ENCODE measurements at places on chromosomes 12 and 14.

DNA sequence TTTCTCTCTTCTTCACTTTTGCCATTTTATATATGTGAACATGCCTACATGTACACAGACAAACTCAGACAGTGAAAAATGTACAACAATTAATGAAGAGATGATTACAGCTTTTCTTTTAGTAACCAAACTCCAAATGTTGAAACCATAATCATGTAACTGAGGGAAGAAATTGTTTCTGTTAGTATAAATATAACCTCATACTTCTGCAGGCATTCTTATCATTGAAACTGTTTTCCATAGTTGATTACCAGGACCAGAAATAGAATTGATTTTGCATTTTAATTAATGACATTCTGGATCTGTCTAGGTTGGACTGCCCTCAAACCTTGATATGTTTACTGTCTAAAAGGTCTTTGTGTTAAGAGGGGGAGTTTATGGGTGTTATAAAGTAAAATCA, 3.2 kb downstream of the ANO4 start:
- DNase-seq: no peak

DNA sequence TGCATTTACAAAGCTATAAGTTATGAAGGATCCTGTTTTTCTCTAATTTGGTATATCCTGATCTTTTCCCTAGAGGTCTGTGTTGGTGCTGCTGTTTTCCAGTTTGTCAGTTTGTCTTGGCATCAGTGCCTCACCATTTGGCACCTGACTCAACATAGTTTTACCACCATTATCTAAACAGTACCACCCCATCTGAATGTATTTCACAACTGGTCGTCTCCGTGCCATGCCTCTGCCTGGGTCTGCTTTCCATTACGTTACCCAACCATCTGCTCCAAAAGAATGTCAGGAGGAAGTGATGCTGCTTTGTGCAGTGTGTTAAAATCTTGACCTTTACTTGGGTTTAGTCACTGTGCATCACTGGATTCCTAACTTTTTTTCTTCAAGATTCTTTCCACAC, 129.3 kb upstream of the RASSF8 start:
- no peak for DNase-seq

- no peak for DNase-seq
Measured at GRCh38 chr12:64603183-64603841, 7.0 kb upstream of the RASSF3 start.

- no peak for DNase-seq
Measured at GRCh38 chr12:66929121-66929520, 250.2 kb upstream of the GRIP1 start.

GRCh38 chr12:82942521-82942920, 255.8 kb downstream of the TMTC2 start:
- DNase-seq: no peak

DNA sequence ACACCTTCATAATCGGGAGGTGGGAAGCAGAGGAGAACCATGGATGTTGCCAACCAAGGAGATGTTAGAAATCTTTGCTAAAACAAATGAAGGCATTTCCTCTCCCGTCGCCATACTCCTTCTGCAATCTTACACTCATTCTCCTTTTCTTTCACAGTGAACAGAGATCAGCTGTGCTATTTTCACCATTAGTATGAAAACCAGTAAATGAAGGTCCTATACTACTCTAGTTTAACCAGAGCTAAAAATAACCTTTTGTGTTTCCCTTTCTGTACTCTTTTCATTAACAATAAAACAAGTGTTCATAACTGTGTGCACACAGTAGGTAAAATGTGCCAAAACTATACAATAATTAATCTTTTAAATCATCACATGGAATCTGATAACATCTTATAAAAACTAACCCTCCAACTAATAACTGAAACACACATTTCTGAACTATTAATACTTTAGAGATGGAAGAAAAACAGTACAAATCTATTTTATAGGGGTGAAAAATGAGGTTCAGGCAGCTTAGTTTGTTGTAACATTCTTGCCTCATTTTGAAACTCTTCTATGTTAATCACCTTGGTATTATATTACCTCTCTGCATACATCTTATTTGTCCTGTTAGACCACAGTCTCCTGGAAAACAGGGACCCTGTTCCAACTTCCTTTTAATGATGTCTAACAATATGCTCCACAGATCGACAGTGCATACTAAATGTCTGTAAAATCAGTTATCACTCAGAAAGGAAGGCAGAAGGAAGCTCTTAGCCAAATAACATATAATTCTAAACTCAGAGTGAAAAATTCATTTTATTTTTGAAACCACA, 69.5 kb downstream of the SPPL3 start:
- no peak for DNase-seq

GRCh38 chr14:66482873-66483272, 3.3 kb upstream of the CCDC196 start:
- DNase-seq: no peak

DNA sequence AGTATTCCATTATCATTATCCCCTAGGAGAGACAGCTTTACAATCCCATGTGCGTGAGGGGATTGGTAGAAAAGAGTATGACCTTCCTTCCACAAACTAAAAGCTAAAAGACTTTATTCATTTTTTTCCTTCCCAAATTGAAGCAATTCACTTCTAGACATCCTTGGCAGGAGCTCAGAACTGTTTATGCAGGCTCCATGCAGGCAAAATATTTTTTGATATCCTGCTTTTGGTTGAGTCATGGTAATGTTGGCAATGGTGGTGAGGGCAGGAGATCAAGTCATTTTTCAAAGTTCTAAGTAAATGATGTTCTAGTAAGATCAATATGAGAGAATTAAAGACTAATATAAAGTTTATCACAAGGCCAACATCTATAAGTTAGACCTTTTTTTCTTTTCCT, 1.3 kb upstream of the PLEKHG7 start:
- no peak for DNase-seq

DNA sequence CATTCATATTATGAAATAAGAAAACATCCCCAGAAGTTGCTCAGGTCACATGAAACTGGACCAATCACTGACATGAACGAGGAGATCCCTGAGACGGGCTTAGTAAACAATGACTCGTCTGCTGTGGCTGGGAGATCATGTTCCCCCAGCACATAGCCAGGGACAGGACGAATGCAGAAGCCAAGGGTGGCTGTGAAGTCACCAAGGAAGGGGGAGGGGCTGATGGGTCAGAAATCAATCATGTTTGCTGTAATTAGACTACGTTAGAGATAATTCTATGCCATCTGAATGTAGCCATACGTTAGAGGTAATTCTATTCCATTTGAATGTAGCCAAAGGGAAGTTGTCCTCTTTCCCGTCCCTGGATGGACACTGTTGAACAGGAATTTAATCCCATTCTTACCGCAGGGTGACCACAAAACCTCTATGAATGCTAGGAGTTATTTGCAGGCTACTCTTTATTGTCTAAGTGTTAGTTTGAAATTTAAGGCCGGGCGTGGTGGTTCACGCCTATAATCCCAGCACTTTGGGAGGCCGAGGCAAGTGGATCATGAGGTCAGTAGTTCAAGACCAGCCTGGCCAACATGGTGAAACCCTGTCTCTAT, 332.9 kb downstream of the TMEM132D start:
- DNase-seq: no peak

GRCh38 chr12:52228366-52228765, 4.7 kb upstream of the KRT7 start:
- no peak for DNase-seq

- no peak for DNase-seq
Measured at GRCh38 chr12:127819056-127819455, 447.9 kb upstream of the TMEM132C start.

DNA sequence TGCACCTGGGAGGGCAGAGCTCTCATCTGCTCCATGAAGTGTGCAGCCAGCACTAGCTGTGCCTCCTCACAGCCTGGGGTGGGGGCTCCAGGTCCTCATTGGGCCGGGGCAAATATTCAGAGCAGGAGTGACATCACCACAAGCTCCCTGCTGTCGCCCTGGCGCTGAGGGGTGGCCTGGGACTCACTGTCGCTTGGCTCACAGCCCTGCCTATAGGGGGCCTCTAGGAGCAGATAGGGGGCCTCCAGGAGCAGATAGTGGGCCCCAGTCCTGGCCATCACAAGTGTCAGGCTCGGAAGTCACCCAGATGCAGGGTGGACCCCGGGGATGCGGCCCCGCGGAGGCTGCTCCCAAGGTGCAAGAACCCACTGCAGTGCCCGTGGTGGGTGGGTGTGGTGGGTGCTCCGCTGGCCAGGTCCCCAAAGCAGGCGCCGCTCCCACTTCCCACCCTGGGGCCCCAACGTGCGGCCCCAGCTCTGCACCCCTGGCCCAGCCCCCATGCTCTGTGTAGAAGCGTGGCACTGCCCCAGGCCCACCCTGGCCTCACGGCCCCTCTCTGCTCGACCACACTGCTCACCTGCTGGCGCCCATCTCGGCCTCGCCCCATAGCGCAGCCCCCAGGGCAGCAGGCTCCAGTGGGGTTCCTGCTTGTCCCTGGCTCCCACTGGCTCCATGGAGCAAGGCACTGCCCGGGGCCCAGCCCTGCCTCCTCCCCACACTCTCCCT, 18.0 kb downstream of the SYNJ2BP start:
- DNase-seq: no peak

GRCh38 chr12:53192531-53193021, 11.9 kb upstream of the CSAD start:
- DNase-seq: no peak

GRCh38 chr12:121111684-121112083, 21.0 kb upstream of the P2RX7 start:
- DNase-seq: no peak

GRCh38 chr12:88310069-88310468, 168.0 kb downstream of the TMTC3 start:
- DNase-seq: no peak

DNA sequence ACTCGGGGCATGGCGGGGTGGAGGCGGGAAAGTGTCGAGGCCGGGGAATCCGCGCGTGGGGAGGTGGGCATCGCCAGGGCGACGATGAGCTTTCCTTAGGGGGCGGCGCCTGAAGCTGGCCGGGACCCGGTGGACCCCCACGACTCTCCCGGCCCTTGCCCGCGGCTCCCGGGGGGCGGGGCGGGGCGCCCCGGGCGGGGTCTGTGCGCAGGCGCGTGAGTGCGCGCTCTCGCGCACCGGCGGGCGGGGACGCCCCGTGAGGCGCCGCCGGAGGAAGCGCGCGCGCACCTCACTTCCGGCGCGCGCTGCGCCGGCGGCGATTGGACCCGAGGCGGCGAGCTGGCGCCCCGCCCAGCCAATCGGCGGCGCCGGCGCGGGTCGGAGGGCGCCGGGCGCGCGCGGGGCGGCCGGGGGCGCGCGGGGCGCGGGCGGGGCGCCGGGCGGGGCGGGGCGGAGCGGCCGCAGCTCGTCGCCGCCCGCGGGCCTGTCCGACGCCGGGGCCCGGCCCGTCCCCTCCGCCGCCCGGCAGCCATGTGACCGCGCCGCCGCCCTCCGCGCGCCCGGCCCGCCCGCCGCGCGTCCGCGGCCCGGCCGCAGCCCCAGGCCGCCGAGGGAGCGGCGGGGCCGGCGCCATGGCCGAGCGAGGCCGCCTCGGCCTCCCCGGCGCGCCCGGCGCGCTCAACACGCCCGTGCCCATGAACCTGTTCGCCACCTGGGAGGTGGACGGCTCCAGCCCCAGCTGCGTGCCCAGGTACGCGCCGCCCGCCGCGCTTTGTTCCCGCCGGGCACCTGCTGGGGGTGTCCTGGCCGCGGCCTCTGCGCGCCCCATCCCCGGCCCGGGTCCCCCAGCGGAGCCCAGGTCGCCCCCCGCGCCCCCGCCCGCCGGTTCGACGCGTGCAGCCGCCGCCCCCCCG, at the start of gene PACS2:
Gene PACS2, plus strand, starts transcription at position 462 of the 914 bp plus-strand sequence. Its CDS starts 171 bp downstream, at position 633.
- peak; percentile 73 for DNase-seq

DNA sequence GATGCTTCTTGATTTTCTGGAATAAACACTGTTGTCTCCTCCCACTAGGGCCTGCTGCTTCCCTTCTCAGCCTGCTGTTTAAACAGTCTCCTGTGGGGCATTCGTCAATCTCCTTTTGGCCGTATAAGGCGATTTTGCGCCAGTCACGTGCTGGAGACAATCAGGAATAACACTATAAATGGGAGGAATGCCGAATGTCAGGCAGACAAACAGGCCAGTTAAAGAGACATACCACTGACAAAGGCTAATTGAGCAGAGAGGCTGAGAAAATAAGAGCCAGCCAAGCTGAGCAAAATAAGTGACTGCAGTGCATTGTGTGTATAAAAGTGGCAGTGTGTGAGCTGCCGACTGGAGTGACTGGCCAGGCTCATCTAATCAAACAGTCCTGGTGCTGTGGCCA, 23.3 kb downstream of the DMAC2L start:
- DNase-seq: peak; percentile 83

DNA sequence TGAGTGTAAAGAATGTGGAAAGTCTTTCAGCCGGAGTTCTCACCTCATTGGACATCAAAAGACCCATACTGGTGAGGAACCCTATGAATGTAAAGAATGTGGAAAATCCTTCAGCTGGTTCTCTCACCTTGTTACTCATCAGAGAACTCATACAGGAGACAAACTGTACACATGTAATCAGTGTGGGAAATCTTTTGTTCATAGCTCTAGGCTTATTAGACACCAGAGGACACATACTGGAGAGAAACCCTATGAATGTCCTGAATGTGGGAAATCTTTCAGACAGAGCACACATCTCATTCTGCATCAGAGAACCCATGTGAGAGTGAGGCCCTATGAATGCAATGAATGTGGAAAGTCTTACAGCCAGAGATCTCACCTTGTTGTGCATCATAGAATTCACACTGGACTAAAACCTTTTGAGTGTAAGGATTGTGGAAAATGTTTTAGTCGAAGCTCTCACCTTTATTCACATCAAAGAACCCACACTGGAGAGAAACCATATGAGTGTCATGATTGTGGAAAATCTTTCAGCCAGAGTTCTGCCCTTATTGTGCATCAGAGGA, 25.1 kb upstream of the ZNF268 start:
- DNase-seq: no peak

DNA sequence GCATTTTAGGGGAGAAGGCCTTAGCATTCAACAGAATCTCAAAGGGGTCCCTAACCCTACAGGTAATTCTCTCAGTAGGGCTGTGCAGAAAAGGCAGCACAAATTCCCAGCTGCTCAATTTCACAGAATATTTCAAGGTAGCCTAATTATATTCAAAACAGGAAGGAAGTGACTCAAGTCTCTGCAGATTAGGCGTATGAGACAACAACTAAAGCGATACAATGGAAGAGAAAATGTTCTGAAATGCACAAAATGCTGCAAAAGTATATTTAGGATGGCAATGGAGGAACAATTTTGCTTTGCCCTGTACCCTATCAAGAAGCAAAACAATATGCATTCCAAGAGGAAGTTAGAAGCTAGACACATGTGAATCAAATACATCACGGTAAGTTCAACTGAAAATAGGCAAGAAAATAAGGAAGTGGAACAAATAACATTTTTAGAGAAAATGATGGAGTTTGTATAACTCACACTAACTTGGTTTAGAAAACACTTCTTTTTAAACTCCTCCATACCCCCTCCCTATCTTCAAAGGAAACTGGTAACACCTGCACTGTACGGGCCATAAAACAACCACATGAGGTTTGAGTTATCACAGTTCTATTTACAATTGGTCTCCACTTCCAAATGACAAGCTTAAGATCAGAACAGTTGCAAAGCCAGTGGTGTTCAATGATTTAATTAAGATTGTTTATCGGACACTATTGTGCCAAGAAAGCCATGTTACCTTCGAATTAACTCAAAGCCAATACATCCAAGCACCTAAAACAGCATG, 1.6 kb downstream of the GIT2 start:
- DNase-seq: no peak

GRCh38 chr14:85437148-85437547, 92.8 kb upstream of the FLRT2 start:
- DNase-seq: no peak

- DNase-seq: no peak
Measured at GRCh38 chr12:4025181-4026019, 152.2 kb upstream of the PARP11 start.
